T follicular helper cell (primary cell): ENCODE measurements at places on chromosomes 7 and 10.

- no peak for DNase-seq
Observed at GRCh38 chr7:151900986-151901621, 24.2 kb upstream of the PRKAG2 start.

DNA sequence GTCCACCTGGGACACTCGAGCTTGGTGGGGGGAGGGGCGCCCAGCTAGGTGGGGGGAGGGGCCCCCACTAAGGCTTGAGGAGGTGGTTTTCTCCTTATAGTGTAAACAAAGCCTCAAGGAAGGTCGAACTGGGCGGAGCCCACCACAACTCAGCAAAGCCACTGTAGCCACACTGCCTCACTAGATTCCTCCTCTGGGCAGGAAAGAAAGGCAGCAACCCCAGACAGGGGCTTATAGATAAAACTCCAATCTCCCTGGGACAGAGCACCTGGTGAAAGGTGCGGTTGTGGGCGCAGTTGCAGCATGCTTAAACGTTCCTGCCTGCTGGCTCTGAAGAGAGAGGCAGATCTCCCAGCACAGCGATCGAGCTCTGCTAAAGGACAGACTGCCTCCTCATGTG lies 133.1 kb downstream of the SNX13 start:
- DNase-seq = no peak

DNA sequence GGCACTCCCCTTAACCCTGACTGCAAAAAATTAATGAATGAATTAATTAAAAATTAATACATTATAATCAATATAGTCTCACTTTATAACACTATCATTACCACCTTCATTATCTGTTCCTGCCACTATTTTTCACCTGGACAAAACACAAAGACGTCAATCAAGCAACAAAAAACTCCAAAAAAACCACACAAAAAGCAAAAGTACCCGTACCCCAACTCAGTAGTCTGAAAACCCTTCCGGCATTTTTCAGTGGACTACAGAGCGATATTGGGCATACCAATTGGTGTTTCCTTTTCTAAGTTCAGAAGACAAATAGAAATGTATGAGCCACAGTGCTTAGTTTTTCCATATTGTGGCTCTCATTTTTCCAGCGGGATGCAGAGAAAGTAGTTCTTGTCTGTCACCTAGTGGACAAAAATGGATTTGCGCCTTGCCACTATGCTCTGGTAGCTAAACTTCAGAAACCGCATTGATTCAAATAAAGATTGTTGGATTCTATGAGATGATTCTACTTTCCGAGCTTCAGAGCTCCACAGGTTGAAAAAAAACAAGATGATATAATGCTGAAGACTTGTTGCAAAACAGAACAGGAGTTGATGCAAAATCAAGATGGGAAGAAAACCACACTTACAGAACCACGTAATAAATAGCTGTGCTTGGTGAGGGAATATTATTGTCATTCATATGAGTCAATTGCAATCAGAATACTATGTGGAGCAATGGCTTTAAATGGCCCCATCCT lies 50.6 kb upstream of the ITGB1 start:
- DNase-seq = peak; percentile 36

GRCh38 chr7:142100634-142101033 lies 10.9 kb upstream of the MGAM2 start:
- no peak for DNase-seq

DNA sequence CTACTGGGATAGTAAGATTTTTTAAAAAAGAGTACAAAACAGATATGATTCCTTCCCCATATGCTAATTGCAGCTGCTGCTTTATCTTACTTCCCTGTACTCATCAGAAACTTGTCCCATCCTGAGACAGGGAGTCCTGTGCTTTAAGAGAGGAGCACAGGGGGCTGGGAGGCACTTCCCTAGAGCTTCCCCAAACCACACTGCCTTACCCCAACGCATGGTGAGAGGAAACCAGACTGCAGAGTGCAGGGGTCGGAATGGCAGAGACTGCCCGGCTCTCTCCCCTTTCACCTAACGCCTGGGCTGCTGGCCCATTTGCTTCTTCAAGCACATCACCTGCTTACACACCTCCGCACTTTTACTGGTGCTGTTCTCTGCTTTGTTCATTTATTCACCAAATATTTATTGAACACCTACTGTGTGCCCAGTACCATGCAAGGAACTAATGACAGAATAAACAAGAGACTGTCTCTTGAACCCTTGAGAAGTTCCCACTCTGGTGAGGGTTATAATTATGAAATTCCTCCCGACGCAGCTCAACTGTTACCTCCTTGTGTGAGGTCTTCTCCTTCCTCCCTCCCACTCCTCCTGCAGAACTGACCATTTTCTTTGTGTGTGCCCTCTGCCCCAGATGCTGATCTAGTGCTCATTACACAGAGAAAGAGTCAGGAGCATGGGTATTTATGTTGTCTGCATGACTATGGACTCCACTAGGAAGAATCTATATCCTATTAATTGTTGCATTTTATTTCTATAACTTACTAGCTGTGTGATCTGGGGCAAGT lies 289.7 kb downstream of the TCF7L2 start:
- DNase-seq = no peak

- no peak for DNase-seq
Observed at GRCh38 chr10:75294031-75294437, 58.3 kb upstream of the COMTD1 start.

- no peak for DNase-seq
Observed at GRCh38 chr7:80900583-80901576, 18.0 kb downstream of the SEMA3C start.

- DNase-seq = no peak
Observed at GRCh38 chr7:40490603-40490924, 355.8 kb downstream of the SUGCT start.

DNA sequence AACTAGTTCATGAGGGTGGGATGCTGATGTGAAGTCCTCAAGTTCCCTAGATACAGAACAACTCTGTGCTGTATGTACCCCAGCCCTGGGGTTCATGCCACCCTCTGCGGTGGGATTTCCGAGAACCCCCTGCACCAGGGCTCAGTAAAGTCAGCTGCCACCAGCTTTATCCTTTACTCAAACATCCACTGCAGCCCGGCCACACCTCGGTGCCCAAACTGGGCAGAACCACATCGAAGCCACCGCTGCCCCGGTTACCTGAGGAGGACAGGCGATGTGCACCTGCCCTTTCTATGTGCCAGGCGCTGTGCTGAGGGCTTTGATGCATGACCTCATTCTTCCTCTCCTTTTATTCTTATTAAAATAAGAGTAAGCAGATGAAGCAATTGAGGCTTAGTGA lies 9.9 kb upstream of the CALML5 start:
- no peak for DNase-seq

DNA sequence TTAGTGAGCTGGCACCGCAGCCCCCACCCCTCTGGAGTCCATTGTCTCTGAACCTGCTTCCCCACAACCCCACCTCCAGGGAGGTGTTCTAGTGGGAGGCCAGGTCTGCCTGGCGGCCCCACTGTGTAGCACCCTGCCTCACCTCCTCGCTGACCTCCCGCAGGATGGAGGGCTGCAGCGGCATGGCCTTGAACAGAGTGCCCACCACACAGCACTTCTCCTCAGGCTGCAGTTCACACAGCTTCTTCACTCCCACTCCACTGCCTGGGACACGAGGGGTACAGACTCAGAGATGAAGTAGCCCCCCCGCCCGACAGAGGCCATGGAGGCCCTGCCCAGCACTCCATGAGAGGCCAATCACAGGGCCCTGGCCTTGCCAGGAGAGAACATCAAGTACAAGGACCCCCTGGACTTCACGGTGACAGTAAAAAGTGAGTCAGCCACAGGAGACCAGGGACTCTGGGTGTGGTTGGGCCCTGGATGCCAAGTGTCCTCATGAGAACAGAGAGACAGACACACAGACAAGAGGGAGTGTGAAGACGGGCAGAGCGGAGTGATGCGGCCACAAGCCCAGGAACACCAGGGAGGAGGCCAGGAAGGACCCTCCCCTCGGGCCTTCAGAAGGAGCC lies 5.4 kb downstream of the POLD2 start:
- DNase-seq = no peak

- no peak for DNase-seq
Observed at GRCh38 chr7:148814922-148815559, 69.0 kb downstream of the EZH2 start.

GRCh38 chr7:87934699-87935383 lies 790 bp downstream of the ADAM22 start:
- DNase-seq = no peak

DNA sequence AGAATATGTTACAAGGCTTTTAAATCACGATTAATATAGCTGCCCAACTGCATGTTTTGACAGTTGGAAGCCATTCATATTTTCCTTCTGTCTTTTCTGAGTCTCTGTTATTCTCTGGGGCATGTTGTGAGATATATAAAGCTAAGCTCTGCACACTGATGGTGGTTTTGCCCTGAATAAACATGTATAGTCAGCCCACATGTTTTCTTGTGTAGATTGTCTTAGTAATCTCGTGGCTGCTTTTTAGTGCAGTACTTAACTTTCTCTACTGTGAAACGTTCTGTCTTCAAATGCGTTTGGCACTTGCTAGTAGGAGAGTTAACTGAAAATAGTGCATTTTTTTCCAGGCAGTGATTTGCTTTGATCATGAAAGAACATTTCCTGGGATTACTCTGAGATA lies 268.5 kb downstream of the DNAJB9 start:
- no peak for DNase-seq

- DNase-seq = no peak
Observed at GRCh38 chr7:90876701-90877100, 280.6 kb downstream of the CDK14 start.
